Left colon (tissue), 2 donors: ENCODE measurements at places on chromosomes 7 and 10. TPM values are rescaled to one million over a fixed set of nuclear protein-coding genes. Genes with fewer than 3 reads are reported as not detected.
A peak's percentile ranks its signal among the peaks of the same experiment; 100 is the strongest.

CCL24 gene
- 7.4 TPM for total RNA-seq

UCN3 gene
- total RNA-seq, result 4.5 TPM

GOLGA7B gene
- total RNA-seq, result 0.42 TPM

HOXA5 gene
- total RNA-seq, result 16.2 TPM

CACNB2 gene
- total RNA-seq, result 17.9 TPM

LEP gene
- total RNA-seq, result not detected

DNA sequence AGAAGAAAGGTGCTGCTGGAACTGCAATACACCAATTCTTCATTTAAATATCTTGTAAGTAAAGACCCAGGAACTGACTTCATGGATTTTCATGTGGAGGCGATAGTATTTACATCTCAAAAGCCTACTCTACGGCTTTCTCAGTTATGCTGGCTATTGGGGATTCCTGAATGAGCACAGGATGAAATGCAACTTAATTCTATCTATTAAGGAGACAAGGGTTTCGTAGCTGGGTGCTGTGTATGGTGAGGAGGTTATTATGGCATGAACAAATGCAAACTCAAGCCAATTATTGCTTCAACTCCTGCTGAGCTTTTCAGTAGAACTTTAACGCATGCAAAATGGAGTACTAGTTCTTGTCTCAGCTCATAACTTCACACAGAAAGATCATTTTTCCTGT, 251.2 kb downstream of the SORCS1 start:
- no peak for DNase-seq

DNA sequence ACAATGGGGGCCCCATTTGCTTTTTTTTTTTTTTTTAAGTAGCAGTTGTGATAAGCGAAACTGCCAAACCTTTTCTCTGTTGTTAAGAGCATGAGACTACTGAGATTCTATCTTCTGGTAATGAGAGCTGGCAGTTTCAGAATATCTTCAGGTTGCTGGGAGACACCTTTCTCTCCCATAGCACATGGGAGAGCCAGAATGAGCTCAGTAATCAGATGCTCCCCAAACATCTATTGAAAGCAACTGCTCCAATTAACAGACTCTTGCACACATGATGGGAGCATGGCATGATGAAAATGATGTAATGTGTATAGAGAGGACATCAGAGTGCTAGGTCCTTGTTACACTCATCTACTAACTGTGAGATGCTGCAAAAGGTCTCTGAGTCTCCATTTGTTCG, 18.8 kb downstream of the MYO3A start:
- no peak for DNase-seq

DNA sequence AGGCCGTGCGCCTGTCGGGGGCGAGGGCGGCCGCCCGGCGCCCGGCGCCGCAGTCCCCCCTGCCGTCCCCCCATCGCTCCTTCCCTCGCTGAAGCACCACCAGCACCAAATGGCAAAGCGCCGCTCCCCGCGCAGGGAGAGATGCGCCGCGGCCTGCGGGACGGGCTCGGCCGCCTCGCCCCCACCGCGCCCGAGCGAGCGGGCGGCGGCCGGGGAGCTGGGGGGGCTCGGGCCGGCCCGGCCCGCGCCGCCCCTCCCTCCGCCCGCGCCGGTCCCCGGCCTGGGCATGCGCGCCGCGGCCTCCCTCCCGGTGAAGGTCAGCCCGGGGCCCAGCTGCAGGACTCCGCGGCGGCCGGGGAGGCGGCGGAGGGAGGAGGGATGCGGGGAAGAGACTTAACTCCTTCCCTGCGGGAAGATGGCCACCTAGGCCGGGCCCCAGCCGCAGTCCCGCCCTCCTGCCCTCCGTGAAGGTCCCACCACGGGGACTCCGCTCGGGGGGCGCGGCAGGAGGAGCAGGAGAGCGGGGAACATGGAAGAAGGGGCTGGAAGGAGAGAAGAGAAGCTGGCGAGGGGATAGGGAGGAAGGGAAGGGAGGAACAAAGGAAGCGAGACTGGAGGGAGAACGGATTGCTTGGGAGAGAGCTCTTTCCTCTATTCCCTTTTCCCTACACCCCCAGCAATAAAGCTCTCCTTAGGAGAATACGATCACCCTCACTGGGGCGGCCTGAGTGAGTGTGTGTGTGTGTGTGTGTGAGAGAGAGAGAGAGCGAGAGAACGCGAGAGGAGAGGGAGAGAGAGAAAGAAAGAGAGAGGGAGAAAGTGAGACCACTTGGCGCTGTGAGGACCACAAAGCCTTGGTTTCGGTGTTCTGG, 3.4 kb upstream of the SMARCD3 start:
- DNase-seq, result peak; percentile 56

- no peak for DNase-seq
Measured at GRCh38 chr7:71970725-71971124, 441.4 kb downstream of the CALN1 start.

DNA sequence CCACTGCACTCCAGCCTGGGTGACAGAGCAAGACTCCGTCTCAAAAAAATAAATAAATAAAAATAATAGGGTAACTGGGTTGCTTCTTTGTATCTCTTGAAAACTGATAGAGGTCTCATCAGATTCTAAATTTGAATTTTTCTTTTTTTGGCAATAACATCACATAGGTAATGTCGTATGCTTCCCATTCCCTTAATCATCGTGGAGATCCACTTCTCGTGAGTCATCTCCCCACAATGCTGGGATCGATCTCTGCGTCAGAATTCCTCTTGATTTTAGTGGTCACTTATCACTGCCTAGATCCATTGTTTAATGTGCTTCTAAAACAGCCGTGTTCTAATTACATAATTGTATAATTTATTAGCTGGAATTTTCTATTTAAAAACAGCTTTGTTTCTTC, 70.5 kb upstream of the DNAJB6 start:
- DNase-seq, result no peak

GRCh38 chr7:27169658-27170425, 4.3 kb downstream of the HOXA10 start:
- DNase-seq, result peak; percentile 51

DNA sequence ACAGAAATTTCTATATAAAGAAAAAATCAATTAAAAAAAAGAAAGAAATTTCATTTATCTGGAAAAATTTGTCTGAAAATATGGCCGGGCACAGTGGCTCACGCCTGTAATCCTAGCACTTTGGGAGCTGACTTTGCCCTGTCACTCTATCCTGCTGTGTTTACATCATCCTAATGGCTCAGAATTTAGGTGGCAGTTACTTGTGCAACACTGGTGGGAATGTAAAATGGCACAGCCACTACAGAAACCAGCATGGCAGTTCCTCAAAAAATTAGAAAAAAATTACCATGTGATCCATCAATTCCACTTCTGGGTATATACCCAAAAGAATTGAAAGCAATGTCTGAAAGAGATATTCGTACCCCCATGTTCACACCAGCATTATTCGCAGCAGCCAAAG, 405.2 kb upstream of the AUTS2 start:
- no peak for DNase-seq
